ENCODE measurements at places on chromosomes 11 and 22.

- DNase-seq: no peak
These were observed 50.9 kb downstream of the RPS6KA4 start for GRCh38 chr11:64409707-64410403.

GRCh38 chr22:38783095-38783615, 10.8 kb downstream of the DNAL4 start:
- no peak for DNase-seq

DNA sequence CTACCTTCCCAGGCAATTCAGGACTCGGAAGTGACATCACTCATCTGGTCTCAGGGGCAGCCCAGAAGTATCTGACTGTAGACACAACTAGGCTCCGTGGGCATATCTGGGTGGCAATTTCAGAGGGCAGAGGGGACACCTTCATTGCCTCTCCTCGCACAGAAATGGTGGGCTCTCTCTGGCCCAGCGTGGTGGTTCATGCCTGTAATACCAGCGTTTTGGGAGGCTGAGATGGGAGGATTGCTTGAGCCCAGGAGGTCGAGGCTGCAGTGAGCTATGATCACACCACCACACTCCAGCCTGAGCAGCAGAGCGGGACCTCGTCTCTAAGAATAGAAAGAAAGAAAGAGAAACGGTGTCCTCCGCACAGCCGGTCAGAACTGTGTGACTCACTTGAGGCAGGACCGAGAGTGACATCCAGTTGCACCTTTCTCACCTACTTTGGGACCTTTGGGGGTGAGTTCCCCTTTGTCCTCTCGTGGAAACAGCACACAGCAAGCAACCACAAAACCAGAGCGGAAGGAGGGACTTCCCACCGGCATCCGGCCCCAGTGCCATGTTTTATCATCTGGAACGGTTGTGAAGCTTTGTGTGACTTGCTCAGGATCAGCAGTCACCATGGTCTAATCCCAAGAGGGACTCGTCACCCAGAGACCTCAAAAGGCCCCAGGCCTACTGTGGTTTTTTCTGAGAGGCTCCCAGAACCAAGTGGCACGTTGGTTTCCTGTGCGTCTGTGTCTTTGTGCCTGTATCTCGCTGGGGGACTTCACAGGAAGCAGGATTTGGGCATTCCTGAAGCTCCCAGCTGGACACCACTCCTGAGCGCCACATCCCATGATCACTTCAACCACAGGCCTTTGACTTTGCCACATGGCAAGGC, 38.4 kb upstream of the EMID1 start:
- DNase-seq: no peak

DNA sequence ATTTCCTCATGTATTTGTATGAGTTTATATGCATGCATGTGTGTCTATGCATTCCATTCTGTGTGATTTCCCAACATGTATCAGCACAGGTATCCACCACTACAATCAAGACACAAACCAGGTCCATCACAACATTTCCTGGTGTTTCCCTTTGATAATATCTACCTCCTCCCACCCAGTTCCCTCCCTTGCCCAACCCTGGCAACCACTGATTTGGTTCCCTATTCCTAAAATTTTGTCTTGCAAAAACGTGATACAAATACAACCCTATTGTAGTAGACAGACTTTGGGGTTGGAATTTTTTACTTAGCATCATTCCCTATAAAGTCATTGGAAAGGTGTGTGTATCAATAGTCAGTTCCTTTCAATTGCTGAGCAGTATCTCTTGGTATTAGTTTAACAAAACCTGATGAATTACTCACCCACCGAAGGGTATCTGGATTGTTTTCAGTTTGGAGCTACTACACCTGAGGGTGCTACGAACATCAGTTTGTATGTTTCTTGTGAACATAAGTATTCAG, 51.8 kb upstream of the IGLL5 start:
- no peak for DNase-seq

DNA sequence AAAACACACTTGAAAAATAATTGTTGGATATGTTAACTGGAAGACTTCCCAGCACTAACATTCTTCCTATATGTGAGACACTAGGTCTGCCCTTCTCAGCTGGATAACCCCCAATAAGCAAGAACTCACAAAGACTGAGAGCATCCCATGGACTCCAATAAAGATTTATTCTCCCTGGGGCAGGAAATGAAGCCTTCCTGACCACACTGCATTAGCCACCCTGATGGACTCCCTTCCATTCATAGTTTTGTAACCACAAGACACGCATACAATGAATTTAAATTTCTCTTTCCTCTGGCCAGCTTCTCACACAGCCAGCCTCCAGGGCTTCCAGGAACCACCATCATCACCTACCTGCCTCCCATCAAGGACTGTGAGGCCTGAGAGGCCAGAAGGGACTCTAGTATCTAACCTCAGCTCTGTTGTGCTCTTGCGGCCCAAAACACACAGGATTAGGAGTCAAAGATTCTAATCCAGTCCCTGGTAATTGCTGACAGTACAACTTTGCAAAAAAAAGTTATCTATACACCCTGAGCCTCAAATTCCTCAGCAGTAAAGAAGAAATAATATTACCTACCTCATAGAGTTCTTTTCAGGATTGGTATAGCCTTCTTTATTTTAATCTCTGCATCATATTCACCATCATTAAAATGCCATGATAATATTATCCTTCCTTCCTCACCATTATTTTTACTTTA, 45.6 kb upstream of the GDPD4 start:
- DNase-seq: peak; percentile 92
